RWPE1 (cell line): ENCODE measurements at places on chromosomes 11 and 22.

- no peak for DNase-seq
Measured at GRCh38 chr22:49190816-49191505, 636.7 kb downstream of the BRD1 start.

GRCh38 chr11:67665541-67666302, 8.7 kb downstream of the ALDH3B2 start:
- DNase-seq = no peak

GRCh38 chr11:73258104-73259035, 13.8 kb upstream of the P2RY6 start:
- DNase-seq = no peak

DNA sequence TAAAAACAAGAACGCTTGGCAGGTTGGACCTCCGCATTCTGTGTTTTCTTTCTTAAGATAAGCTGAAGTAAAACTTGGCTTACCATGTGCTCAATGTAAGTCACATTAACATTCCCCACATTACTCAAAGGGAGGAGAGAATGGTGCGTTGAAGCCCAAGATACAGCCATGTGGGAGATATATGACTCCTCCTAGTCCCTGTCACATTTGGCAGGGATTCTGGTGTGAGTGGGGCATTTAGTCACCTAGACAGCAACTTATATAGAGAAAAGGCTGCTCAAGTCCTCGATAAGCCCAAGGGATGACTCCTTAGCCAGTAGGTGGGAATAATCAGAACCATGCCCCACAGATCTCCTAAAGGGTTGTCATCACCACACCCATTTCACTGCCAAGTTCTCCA, 4.6 kb downstream of the PRSS23 start:
- no peak for DNase-seq

- DNase-seq = no peak
Measured at GRCh38 chr11:12554122-12554521, 120.1 kb upstream of the TEAD1 start.

DNA sequence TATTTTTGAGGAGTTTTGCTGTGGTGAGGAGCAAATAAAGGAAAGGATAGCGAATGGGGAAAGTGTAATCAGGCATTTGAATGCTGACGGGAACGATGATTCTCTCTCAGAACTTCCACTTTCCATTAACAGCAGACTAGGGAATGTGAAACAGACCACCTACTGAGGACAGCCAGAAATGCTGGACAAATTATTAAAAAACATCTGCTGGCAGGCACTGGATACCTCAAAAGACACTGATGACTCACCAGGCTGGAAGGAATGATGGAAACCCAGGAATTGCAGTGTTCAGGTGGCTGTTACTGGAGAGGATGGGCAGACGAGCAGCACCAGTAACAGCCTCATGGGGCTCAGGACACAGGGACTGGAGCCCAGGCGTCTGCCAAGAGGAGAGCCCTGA, 33.4 kb downstream of the PLA2G6 start:
- DNase-seq = peak; percentile 22

DNA sequence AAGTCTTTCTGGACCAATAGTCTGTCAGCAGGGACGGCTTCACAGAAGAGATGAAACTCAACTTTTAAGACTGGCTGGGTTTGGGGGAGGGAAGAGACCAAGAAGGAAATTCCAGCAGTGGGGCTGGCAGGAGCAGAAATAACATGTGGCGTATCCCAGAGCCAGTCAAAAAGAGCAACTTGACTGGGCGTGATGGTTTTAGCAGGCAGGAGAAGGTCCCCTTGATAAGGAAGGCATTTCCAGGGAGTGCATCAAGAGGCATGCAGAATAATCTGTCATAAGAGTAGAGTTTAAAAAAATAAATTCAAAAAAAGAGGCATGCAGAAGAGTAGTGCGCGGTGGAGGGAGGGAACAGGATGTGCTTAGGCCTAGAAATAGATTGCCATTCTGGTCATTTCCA, 52.5 kb downstream of the C22orf31 start:
- DNase-seq = no peak

GRCh38 chr11:63470311-63470710, 20.7 kb downstream of the PLAAT5 start:
- no peak for DNase-seq

GRCh38 chr11:44578279-44578678, 12.8 kb downstream of the CD82 start:
- no peak for DNase-seq

DNA sequence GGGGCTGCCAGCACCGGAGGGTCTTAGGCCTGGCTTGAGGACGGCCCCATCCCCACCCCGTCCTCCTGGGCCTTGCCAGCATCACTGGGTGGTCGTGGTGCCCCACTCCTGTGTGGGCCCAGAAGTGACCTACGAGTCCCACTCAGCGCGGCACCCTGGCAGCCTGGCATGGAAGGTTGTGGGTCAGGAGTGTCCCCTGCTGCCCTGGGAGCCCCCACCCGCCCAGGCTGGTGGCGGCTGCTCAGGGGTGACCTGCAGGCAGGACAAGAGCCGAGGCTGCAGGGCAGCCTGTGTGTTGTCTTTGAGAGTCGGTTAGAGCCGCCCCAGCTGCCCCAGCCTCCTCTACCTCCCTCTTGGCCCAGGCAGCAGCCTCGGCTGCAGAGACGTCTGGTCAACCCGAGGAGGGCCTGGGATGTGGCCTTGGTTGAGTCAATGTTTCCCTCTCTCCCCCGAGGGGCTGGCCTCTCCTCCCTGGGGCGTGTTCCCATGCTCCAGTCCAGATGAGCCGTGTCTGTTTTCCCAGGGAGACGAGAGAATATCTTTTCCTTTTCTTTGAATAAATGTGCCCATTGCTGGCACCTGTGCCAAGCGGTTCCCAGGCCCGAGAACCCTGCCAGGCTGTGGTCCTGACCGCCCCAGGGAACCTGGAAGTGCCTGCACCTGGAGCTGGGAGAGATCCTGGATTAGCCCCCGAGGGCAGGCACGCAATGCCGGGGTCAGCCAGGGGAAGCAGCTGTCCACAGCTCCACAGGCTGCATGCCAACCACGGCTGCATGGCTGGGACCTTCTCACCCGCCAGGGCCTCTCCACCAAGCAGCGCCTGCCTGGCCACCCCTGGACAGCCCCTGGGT, 35.7 kb upstream of the MUC5AC start:
- no peak for DNase-seq

- DNase-seq = no peak
Measured at GRCh38 chr11:115660030-115660805, 156.0 kb upstream of the CADM1 start.

DNA sequence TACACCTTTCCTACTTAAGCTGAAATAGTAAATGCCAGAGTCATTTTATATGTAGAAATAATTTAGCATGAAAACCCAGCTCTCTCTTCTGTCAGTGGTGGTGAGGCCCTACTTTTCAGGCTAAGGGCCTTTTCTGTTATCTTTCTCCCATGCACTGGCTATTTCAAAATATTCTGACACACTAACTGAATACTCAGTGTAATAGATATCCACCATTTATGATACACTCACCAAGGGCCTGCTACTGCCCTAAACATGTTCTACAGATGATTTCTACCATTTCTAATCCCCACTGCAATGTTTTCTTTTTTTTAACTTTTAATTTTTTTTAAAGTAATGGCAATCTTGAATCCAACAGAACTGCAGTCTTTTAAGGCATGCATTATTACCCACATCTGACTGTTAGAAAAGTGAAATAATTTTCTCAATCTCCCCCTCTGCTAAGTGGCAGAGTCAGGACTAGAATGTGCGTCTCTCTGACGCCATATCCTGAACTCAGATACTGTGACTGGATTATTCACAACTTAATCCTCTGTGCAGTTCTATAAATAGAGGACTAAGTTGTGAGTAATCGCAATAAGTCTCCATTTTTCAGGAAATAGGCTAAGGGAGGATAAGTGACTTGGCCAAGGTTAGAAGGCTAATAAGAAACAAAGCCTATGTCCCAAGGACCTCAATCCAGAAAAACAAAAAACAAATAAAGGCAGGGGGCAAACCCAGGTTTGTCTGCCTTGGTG, 44.0 kb downstream of the GRAMD1B start:
- peak; percentile 68 for DNase-seq

GRCh38 chr11:117127171-117127901, 16.8 kb upstream of the PAFAH1B2 start:
- DNase-seq = no peak
